Endothelial cell (in vitro differentiated cells): ENCODE measurements at places on chromosomes 12 and 14. TPM values are rescaled to one million over a fixed set of nuclear protein-coding genes. Genes with fewer than 3 reads are reported as not detected.
A peak's percentile ranks its signal among the peaks of the same experiment; 100 is the strongest.

DNA sequence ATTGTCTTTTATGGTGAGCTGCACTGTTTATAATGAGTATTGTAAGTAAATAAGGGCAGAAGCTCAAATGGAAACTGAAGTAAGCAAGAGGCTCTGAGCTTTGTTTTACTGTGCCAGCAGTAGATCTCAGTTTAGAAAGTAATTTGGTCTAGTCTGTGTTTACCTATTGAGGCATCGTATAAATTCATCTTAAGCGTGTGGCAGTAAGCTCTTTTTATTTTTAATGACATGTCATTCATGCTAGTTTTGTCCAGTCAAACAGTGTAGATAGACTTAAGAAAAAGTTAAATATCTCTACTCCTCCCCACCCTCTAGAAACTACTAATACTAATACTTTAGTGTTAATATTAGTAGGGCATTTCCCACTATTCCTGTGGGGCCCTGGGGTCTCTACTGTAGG is 2.0 kb downstream of the ANO6 start:
- DNase-seq, result no peak

DNA sequence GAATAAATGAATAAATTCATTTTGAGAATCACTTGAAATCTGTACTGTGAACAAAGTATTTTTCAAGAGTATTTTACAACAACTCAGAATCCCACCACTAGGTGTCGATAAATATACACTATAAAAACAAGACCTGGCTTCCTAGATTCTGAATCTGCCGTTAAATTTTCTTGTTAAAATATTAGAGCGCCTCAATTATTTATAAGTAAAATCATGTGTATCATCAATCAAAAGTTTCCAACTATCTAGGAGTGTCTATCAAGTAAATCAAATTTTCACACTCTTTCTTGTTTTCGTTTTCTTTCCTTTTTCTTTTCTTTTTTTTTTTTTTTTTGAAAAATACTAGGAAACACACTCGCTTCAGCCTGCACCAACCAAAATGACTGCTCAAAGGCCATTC is 179.2 kb upstream of the DCN start:
- DNase-seq, result no peak

- no peak for DNase-seq
Measured at GRCh38 chr12:93759512-93760081, 82.4 kb downstream of the CRADD start.

DNA sequence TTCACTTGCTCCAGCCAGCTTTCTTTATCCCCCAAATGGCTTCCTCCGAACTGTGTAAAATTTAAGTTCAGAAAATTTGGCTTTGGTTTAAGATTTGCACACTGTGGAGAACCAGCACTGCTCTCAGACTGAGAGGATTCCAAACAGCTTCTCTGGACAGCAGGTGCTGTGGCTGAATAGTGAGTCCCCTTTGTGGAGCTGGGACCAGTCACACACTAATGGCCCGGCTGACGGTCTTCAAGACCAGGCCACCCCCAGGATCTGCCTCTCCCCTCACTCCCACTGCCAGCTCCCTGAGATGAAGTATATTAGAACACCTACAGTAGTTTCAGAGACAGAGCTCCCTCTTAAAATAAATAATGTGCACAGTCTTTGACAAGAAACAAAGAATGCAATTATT is 267.3 kb downstream of the BCAT1 start:
- DNase-seq, result no peak

GRCh38 chr12:25332143-25332542 is 81.4 kb upstream of the KRAS start:
- no peak for DNase-seq

DNA sequence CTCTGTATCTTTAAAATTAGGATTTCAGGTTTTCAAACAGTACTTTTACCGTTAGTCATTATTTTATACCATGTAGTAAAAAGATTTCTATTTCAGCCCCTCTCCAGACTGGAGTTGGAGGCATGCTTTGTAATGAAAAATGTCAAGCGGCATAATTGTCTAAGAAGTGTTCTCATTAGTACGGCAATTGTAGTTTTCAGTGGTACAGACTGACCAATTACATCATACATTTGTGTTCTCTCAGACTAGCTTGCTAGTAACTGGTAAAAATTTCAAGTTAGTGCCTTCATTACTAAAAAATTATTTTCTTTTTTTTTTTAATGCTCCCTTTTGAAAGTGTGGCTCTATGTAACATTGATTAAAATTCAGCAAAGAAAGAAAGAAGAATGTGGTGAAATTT is 4.5 kb downstream of the USP30 start:
- DNase-seq, result no peak

GRCh38 chr14:79144896-79145295 is 974.7 kb downstream of the NRXN3 start:
- no peak for DNase-seq

DNA sequence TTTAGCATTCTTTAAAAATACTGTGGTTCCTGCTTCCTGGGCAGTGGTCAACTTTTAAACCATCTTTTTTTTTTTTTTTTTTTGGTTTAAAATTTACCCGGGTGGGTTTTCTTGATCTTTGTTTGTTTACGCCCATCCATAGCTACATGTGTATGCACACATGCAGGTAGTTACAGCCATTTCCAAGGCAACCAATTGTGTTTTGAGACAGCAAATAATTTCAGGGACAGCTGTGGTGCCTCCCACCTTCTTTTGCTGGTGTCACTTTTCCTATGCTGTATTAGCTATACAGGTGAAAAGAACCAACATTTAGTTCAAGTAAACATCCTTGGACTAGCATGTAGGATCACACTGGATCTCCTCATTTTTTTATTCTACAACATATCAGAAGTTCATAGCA is 52.0 kb upstream of the PSMA6 start:
- no peak for DNase-seq

Gene GPR135
- 1.5 TPM for total RNA-seq

DNA sequence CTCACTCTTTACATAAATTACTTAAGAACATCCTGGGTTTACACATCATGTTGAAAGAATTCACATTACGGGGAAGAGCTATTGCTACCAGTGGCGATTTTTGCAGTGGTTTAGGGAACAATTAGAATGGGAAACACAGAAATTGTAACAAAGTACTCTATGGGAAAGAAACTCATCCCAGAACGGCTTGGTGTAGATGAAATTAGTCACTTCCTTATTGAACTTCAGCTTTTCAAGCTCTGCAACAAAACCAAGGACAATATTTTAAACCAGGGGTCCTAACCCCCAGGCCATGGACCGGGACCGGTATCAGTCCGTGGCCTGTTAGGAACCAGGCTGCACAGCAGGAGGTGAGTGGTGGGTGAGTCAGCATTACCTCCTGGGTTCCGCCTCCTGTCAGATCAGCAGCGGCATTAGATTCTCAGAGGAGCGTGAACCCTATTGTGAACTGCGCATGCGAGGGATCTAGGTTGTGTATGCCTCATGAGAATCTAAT is 32.3 kb upstream of the FICD start:
- DNase-seq, result no peak

- no peak for DNase-seq
Measured at GRCh38 chr12:72276181-72276805, 4.1 kb downstream of the TRHDE start.

GRCh38 chr12:73892201-73892600 is 645.4 kb upstream of the ATXN7L3B start:
- DNase-seq, result no peak

DNA sequence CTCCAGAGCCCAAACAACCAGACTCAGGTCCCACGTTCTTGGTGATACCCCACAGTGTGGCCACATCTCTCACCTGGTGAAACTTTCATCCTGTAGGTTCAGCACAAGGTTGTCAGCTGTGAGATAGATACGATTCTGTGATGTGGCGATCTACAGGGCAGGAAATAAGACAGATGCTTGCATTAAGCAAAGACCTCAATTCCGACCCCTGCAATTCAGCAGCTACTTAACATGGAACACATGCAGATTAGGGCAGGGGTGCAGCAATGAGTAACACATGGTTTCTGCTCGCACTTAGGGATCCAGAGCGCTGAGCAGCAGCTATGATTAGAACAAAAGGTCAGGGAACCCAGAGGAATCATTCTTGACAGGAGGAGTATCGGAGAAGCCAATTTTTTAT is 4.1 kb downstream of the PHB2 start:
- no peak for DNase-seq

DNA sequence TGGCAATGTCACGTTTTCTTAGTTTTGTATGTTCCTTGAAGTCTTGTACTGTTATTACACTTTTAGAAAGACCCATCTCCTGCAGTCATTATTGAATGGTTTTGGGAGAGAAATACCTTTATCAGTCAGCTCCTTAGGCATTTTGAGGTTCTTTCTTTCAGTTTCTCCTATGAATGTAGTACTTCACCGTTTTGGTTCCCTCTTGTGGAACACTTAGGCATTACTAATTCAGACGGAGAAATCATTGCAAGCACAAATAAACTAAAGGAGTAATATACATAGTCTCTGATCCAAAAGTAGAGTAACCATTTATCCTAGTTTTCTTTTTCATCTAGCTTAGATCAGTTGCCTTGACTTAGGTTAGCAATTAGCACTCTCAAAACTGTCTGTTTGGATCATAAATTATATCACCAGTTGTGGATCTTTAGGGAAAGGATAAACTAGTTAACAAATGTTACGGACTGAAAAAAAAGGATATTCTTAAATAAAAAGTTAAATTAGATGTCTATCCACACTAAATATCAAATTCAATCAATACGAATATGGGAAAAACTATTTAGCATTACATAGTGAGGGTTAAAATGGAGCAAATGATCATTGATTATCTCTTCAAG is 1538.3 kb upstream of the SEL1L start:
- DNase-seq, result peak; percentile 22

DNA sequence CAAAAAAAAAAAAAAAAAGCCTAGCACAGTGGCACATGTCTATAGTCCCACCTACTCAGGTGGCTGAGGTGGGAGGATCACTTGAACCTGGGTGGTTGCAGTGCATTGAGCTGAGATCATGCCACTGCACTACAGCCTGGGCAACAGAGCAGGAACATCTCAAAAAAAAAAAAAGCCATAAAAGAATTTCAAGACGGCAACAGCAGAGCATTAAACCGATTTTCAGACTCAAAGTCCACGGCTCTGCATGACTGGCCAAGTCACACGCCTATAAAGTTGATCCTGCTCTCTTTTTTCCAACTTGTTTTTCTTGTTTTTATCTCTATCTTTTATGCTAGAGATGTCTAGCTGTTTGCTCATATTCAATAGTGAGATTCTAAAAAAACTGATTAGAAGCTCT is 45.3 kb downstream of the FBXO34 start:
- DNase-seq, result no peak

DNA sequence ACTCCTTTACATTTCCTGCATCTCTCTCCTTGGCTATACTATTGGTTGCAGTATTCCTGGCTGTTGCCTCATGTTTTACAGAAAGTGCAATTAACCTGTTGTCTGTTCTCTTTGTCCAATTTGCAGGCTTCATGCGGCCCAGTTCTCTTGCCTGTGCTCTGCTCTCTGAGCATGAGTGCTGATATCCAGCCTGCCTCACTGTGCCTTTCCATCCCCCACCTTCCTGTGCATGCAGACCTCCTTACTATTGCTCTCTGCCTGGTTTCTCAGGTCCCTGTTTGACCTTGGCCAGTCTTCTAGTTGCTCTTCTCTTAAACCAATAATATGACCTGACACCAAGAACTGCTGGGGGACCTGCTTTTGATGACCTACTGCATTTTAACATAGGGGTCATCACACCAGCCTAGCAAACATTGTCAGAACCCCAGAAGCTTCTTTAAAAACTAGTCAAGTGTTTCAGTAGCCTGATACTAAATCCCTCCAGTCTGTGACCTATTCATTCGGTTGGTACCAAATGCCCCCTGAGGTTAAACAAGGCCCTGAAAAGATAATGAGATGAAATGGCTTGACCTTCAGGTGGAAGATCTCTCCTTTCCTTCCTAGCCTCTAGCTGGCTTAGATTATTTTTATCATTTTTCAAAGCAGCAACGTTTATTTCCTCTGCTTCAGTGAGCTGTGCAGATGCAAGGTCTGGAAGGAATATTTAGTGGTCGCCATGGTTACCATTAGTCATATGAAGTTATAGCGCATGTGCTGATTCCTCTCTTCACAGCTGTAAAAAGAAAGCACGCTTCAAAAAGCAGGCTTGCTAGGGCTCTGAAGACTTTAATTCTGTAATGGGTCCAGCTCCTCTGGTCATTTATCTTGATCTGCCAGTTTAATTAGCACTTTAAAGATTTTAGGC is 216.5 kb downstream of the PHLDA1 start:
- no peak for DNase-seq

GRCh38 chr12:131619736-131620506 is 91.0 kb upstream of the SFSWAP start:
- no peak for DNase-seq

DNA sequence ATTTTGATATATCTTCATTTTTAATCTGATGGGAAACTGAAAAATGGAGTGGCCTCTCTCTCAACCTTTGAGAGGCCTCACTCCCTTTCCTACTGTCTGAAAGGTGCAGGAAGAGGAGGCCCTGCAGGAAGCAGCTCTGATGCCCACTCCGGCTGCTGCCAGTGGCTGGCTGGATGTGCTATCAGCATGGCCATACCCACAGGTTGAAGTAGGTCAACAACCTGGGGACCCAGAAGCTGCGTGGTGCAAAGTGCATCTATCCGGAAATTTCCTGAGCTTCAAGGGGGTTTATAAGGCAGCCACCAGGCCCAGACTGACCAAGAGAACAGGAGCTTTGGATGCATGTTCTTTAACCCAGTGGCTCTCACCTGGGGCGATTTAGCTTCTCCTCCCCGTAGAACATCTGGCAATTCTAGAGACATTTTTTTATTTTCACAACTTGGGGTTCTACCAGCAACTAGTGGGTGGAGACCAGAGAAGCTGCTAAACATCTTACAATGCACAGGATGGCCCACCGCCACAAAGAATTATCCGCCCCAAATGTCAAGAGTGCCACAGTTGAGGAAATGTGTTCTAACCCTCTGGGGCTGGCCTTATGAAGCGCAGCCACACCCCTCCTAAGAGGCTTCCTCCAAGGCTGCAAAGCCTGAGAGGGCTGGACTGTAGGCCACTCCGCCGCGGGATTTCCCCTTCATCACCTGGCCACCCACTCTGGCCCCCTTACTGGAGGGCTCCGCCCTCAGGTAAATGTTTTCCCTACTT is 8.2 kb upstream of the BATF start:
- no peak for DNase-seq

Gene FAM216A
- total RNA-seq, result 3.1 TPM

Gene IL31
- total RNA-seq, result not detected

- DNase-seq, result no peak
Measured at GRCh38 chr14:97626088-97626487, 828.9 kb downstream of the VRK1 start.
